ENCODE measurements at places on chromosomes 13 and 19. TPM values are rescaled to one million over a fixed set of nuclear protein-coding genes. Genes with fewer than 3 reads are reported as not detected.

DNA sequence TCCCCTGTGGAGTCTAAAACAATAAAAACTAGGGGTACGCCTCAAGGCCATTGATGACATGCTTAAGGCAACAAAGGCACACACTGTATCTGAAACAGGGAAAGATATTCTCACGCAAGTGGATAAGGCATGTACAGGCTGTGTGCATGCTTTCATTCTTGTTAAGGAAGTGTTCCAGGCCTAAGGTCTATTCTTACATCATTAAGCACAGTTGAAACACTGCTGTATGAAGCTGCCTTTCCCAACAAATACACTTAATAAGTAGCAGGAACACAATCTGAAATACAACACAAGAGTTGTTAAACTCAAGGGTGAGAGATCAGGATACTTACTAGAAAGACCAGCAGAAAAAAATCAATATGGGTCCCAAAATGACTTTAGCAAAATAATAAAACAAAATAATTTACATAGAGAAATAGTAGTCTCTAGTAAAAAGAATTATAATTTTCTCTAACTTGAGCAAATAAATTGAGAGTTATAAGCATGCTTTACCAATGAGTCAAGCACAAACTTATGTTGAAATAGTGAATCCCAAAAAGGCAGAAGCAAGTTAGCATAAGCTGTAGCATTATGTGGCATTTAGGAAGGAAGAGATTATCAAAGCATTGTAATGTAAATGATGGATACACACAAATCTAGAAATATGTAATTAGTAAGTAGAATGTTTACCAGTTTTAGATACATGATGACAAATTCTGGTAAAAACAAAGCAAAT is 796.9 kb downstream of the SLITRK1 start:
- DNase-seq, result no peak

DNA sequence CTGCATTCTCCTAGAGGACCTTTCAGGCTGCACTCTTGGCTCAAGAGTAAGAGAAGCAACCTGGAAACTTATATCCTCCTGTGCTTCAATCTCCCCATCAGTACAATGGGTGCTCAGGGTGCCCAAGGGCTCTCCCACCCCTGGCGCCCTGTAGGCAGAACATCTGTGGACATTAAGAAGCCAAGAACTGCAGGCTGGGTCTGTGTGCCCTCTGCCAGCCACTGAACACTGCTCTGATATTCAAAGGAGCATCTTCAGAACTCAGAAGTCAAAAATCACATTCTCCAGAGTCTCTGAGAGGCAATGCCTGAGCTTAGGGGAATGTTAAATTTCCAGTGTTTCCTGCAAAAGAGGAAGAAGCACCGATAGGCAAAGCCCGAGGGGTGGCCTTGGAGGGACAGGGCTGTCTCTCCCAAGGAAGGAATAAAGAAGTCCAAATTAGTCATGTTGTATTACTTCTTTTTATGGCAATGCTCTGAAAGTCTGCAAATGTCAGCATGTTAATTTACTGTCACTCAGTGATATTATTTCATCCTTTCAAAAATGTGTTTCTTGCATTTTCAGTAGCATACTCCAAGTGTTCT is 88.1 kb downstream of the TSHZ3 start:
- DNase-seq, result no peak

DNA sequence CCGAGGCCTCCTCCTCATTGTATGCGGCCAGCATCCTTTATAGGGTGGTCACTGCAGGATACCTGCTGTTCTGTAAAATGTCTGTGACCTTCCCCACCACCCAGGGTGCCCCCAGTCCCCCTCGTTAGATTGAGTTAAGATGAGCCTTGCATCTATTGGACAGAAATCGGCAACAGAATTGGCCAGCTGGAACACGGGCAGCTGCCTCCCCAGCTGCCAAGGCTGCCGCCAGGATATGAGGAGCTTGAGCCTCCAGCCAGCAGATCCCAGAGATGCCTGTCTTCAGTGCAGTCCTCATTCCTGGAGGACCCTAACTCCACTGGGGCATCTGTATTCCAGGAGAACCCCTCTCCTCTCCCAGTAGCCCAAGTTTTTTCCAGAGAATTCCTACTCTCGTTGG is 463.0 kb downstream of the TSHZ3 start:
- DNase-seq, result no peak

GRCh38 chr13:112814905-112815585 is 125.2 kb downstream of the ATP11A start:
- no peak for DNase-seq

GRCh38 chr13:24267801-24268200 is 41.6 kb upstream of the C1QTNF9 start:
- DNase-seq, result no peak

- no peak for DNase-seq
Measured at GRCh38 chr19:391207-391557, 17.8 kb downstream of the C2CD4C start.

PABPC3 gene
- total RNA-seq, result not detected

ALKBH6 gene
- total RNA-seq, result 35.3 TPM

Data from ascending aorta (tissue), 2 donors.